Osteocyte (in vitro differentiated cells): ENCODE measurements at places on chromosomes 4 and X. TPM values are rescaled to one million over a fixed set of nuclear protein-coding genes. Genes with fewer than 3 reads are reported as not detected.

Gene GLRA3
- not detected in 2 replicates for total RNA-seq

Gene MAGEB2
- total RNA-seq = not detected in 2 replicates

Gene HAUS7
- total RNA-seq = 55.7 and 60.3 TPM in 2 replicates

Gene IBSP
- not detected in 2 replicates for total RNA-seq

Gene TLR2
- 0.46 and 0.60 TPM in 2 replicates for total RNA-seq

Gene CDX4
- total RNA-seq = not detected in 2 replicates

Gene GAGE2A
- total RNA-seq = not detected in 2 replicates

Gene ERCC6L
- 1.1 and 1.3 TPM in 2 replicates for total RNA-seq

Gene PABPC1L2B
- not detected in 2 replicates for total RNA-seq

Gene BEX1
- total RNA-seq = 9.3 and 10.7 TPM in 2 replicates

Gene CFI
- total RNA-seq = not detected in 2 replicates

DNA sequence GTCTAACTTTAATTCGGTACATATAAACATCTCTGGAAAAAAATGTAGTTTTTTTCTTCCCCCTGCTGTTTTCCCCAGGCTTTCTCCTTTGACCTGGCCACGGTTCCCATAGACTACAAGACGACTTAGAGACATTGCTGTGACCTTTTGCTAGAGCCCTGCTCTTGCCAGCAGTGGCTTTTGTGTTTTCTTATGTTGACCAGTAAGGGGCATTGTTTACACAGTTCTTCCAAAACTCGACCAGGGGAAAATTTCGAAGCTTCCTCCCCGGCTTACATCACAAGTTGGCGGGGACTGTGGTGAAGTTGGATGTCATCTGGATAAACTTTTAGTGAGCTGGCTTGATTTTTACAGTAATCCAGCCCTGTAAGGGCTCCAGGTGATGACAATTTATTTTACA, 9.3 kb downstream of the CCDC160 start:
- H3K27ac ChIP-seq = peak overlapping the region; percentile 73
- H3K27me3 ChIP-seq = no peaks in the 10 kb centered on the region
- no peak for DNase-seq
- H3K4me3 ChIP-seq = no peak overlapping the region
- H3K36me3 ChIP-seq = peaks cover 3% of the 10 kb centered on the region

GRCh38 chr4:123777373-123777772, 380.8 kb downstream of the SPRY1 start:
- no peak for DNase-seq
- no peak overlapping the region for H3K27ac ChIP-seq
- no peak overlapping the region for H3K4me3 ChIP-seq

GRCh38 chrX:15820106-15821073, 30.1 kb downstream of the ZRSR2 start:
- no peak for DNase-seq
- no peak overlapping the region for H3K4me3 ChIP-seq
- H3K4me1 ChIP-seq = no peaks in the 10 kb centered on the region
- H3K36me3 ChIP-seq = peaks cover 46% of the 10 kb centered on the region

DNA sequence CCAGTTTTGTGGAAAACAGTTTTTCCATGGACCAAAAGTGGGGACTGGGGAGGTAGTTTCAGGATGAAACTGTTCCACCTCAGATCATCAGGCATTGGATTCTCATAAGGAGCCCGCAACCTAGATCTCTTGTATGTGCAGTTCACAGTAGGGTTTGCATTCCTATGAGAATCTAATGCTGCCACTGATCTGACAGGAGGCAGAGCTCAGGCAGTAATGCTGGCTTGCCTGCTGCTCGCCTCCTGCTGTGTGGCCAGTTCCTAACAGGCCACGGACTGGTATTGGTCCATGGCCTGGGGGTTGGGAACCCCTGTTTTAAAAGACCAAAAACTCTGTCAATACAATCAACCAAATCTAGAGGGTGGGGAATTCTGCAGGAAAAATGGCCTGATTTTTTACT, 100.0 kb upstream of the EOLA2 start:
- H3K27ac ChIP-seq = peak overlapping the region; percentile 91
- peaks cover 8% of the 10 kb centered on the region for H3K36me3 ChIP-seq
- H3K27me3 ChIP-seq = no peaks in the 10 kb centered on the region
- no peak for DNase-seq

- no peaks in the 10 kb centered on the region for H3K27me3 ChIP-seq
- H3K27ac ChIP-seq = peak overlapping the region; percentile 96
- peaks cover 5% of the 10 kb centered on the region for H3K36me3 ChIP-seq
- DNase-seq = peak; percentile 93
- H3K4me1 ChIP-seq = peaks cover 59% of the 10 kb centered on the region
- peak overlapping the region; percentile 67 for H3K4me3 ChIP-seq
Observed at GRCh38 chr4:57119054-57119651, 9.0 kb upstream of the IGFBP7 start.

GRCh38 chr4:139465922-139466321, 12.0 kb downstream of the RAB33B start:
- no peak overlapping the region for H3K27ac ChIP-seq
- no peak for DNase-seq
- H3K4me1 ChIP-seq = peaks cover 6% of the 10 kb centered on the region
- H3K4me3 ChIP-seq = no peak overlapping the region

GRCh38 chrX:124342174-124342867, 4.0 kb upstream of the SH2D1A start:
- H3K36me3 ChIP-seq = no peaks in the 10 kb centered on the region
- H3K4me3 ChIP-seq = no peak overlapping the region
- H3K27ac ChIP-seq = no peak overlapping the region

- H3K27me3 ChIP-seq = no peaks in the 10 kb centered on the region
- H3K4me1 ChIP-seq = peaks cover 72% of the 10 kb centered on the region
- no peak for DNase-seq
- peaks cover 57% of the 10 kb centered on the region for H3K36me3 ChIP-seq
Observed at GRCh38 chr4:10089346-10089745, 27.3 kb downstream of the WDR1 start.

DNA sequence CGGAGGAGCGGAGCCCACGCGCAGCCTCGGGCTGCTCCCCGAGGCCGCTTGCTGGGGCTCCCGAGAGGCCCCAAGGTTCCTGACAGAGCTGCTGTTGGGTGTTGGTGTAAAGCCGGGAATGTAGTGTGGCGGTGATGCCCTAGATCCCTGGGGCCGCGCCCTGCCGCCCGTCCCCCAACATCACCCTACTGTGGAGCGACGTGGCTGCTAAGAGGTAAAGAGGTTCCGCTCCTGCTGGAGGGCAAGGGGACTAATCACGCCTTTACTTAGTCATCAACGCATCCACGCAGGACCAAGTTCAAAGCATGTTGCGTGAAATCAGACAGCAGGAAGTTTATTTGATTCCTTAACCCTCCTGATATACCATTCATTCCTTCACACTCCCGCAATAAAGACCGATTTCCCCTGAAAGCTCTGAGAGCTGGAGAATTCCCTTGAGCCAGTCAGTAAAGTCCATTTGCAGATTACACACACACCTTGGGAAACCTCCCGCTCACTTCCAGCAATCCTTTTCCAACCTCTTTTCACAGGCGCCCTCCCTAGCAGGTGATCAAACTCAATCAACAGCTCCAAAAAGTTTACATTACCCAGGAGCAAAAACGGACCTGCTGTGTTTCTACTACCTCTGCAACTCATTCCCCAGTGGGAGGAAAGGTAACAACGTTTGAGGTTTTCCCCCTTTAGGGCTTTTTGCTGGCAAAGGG, 579 bp upstream of the GABRA2 start:
- H3K4me3 ChIP-seq = peak overlapping the region; percentile 44
- DNase-seq = no peak
- H3K27ac ChIP-seq = no peak overlapping the region
- no peaks in the 10 kb centered on the region for H3K36me3 ChIP-seq
- H3K4me1 ChIP-seq = peaks cover 13% of the 10 kb centered on the region

DNA sequence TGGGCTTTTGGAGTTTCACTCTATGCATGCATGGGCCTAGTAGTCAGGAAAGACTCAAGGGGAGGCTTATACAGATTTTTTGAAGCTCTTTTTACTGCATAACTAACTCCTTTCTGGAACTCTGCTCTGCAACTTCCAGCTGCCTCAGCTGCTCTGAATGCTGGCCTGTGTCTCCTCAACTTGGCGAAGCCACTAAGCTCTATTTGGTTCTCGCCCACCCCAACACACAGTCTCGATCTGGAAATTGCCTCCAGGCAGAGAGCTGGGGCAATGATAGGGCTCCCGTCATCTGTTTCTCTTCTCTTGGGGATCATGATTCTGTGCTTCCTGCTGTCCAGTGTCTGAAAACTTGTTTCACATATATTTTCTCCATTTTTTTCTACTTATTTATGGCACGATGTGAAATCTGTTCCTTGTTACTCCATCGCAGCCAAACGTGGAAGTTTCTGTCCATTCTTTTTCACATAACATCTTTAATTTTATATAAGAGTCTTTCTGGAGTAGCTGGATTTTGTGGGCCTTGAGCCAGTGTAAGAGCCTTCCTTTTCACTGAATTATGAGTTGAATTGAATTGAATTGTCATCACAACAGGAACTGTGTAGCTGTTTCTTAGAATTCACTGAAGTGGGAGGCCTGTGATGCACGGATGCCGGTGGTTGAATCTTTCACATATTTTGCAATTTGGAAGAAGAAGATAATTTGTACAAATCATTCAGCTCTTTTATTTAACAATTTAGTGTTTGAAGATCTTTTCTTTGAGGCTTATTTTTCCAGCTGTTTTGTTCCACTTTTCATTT, 9.0 kb downstream of the ZNF275 start:
- H3K4me3 ChIP-seq = no peak overlapping the region
- peaks cover 8% of the 10 kb centered on the region for H3K4me1 ChIP-seq
- peak; percentile 56 for DNase-seq
- H3K36me3 ChIP-seq = peaks cover 38% of the 10 kb centered on the region
- H3K27ac ChIP-seq = no peak overlapping the region
- H3K27me3 ChIP-seq = no peaks in the 10 kb centered on the region

- DNase-seq = no peak
- H3K27me3 ChIP-seq = no peaks in the 10 kb centered on the region
- H3K4me3 ChIP-seq = no peak overlapping the region
- no peaks in the 10 kb centered on the region for H3K4me1 ChIP-seq
- no peak overlapping the region for H3K27ac ChIP-seq
- peaks cover 2% of the 10 kb centered on the region for H3K36me3 ChIP-seq
Observed at GRCh38 chr4:22454955-22455354, 60.9 kb downstream of the ADGRA3 start.

GRCh38 chr4:34250562-34250961, 1993.8 kb downstream of the ARAP2 start:
- H3K4me3 ChIP-seq = no peak overlapping the region
- peaks cover 5% of the 10 kb centered on the region for H3K4me1 ChIP-seq
- no peak for DNase-seq
- no peaks in the 10 kb centered on the region for H3K36me3 ChIP-seq

GRCh38 chr4:66017671-66018070, 347.4 kb upstream of the EPHA5 start:
- H3K36me3 ChIP-seq = peaks cover 8% of the 10 kb centered on the region
- H3K4me3 ChIP-seq = no peak overlapping the region
- DNase-seq = no peak
- no peak overlapping the region for H3K27ac ChIP-seq

DNA sequence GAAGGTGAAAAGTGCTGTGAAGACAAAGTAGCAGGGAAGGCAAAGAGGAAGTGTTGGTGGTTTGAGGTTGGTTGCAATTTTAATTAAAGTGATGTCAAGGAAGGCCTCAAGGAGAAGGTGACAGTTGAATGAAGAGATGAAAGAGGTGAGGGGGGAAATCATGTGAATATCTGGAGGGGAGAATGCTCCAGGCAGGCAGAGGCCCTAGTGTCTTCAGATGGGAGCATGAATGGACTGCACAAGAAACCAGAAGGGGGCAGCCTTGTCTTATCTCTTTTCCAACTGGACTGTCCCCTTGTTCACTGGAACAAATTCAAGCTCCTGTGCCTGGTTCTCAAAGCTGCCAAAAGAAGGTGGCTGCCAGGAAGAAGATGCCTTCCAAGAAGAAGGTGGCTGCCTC, 68.4 kb downstream of the MAOB start:
- H3K27ac ChIP-seq = no peak overlapping the region
- DNase-seq = no peak
- H3K36me3 ChIP-seq = no peaks in the 10 kb centered on the region
- no peaks in the 10 kb centered on the region for H3K27me3 ChIP-seq

DNA sequence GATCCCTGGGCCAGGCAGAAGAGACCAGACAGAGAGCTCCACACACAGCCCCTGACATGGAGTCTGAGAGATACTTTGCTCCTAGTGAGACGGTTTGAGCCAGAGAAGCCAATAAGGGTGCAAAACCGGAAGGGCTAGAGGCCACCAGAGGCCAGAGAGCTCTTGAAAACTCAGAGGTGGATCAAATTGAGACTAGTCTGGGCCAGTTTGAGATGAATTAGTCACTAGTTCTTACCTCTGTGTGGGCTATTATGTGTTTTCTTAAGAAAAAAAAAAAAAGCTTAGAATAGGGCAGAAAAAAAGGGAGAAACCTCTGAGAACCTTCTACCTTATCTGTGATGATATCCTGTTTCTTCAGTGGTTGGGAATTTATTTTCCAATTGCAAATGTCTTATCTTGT, 110.4 kb upstream of the EDNRA start:
- peak overlapping the region; percentile 24 for H3K27ac ChIP-seq
- H3K27me3 ChIP-seq = no peaks in the 10 kb centered on the region
- peaks cover 55% of the 10 kb centered on the region for H3K4me1 ChIP-seq
- H3K4me3 ChIP-seq = no peak overlapping the region
- DNase-seq = no peak
- H3K36me3 ChIP-seq = peaks cover 3% of the 10 kb centered on the region

DNA sequence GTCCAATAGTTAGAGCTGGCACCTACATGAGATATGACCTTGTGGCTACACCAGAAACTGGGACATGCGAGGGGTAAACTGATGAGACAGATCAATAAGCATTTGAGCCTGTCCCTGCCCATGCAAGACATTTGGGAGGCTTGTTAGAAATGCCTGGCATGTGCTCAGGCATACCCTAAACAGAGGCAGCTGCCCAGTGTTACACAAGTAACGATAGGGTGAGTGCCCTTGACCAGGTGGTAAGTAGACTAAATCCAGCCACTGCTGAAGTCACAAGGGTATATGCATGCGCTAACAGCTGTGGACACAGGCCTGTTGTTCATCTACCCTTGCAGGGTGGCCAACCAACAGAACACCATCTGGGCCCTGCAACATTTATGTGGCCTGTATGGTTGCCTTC, 56.1 kb upstream of the CCDC149 start:
- no peaks in the 10 kb centered on the region for H3K36me3 ChIP-seq
- H3K4me3 ChIP-seq = no peak overlapping the region
- H3K27ac ChIP-seq = no peak overlapping the region
- peaks cover 6% of the 10 kb centered on the region for H3K4me1 ChIP-seq
- H3K27me3 ChIP-seq = peaks cover 6% of the 10 kb centered on the region
- DNase-seq = no peak
